Left forelimb (tissue), 1 donor: ENCODE measurements at places on chromosomes 1 and 21.

- DNase-seq = no peak
Observed at GRCh38 chr1:151681923-151682322, 34.7 kb downstream of the CELF3 start.

- no peak for DNase-seq
Observed at GRCh38 chr21:35838987-35839763, 221.2 kb downstream of the SETD4 start.

- no peak for DNase-seq
Observed at GRCh38 chr1:170044187-170044586, 30.3 kb downstream of the KIFAP3 start.

DNA sequence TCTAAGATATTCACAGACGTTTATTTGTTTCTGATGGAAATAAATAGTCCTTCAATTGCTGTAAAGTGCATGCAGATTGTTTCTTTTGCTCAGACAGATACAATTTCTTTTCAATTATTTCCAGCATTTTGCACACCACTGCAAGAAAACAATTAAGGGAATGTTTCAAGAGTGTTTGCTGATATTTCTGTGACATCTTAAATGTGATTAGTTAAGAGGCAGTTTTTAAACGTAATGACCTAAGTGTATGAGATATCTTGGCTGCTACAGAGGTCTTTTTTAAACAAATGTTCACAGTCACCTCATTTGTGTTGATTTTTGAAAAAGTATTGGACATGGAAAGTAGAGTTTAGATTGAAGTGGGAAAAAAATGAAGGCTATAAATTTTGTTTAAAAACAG, 262.3 kb upstream of the BRINP3 start:
- DNase-seq = no peak

- DNase-seq = no peak
Observed at GRCh38 chr21:14070968-14071367, 139.8 kb downstream of the LIPI start.

DNA sequence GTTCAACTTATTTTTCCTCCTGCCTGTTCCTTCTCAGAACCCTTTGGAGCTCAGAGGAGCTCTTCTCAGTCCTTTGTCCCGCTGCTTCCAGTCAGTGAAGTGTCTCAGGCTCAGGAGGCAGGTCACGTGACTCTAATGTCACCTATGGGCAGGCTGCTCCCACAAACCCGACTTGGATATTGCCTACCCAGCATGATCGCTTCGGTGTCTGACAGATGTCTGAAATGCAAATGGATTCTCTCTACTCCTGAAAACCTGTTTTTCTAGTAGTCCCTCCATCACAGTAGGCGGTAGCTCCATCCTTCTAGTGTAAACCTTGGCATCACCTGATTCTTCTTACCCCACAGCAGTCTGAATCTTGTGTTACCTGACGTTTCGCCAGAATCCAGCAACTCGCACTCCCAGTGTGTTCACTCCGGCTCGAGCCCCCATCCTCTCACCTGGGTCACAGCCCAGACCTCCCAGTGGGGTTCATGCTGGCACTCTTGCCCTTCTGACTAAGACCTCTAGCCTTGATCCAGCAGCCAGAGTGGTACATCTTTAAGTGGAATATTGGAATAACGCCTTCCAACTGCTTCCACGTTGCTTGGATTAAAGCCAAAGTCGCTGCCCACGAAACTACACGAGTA, 5.4 kb downstream of the PADI6 start:
- DNase-seq = no peak

GRCh38 chr1:177933881-177934280, 36.0 kb downstream of the SEC16B start:
- DNase-seq = no peak
